ENCODE measurements at places on chromosomes 12 and 14.

DNA sequence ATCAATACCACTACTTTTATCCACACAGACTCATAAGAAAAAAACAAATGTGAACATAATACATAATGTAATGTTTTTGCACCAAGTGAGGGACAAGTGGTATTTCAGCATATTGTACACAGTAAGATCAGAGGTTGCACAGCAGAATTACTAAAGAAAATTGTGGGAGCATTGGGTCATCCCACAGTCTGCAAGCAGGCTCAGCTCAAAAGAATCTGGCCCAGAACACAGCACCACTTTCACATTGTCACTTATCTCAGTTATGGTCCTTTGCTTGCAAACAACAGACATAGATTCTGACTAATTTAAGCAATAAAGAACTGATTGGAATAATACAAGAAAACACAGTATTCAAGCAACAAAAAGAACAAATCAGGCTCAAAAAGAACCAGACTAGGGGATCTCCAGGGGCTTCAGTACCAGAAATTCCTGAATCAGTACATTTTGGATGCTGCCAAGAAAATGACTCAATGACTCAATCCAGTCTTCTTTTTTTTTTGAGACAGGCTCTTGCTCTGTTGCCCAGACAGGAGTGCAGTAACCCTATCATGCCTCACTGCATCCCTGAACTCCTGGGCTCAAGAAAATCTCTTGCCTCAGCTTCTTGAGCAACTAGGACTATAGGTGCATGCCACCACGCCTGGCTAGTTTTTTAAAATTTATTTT, 42.9 kb upstream of the EEA1 start:
- DNase-seq = no peak

DNA sequence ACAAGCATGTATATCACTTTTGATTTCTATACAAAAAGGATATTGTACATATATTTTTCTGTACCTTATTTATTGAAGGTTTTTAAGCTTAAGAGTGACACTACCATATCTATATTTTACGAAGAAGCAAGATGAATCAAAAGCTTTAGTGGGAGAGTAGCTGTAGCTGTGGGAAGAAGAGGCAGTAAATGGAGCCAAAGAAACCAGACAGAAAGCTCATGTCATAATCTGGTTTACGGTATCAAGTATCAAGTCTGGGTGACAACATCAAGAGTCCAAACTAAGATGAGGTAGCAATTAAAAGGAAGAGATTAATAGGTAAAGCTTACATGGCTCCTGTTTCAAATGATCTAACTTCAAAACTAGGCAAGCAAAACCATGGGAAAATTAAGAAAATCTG, 54.8 kb downstream of the CEP83 start:
- no peak for DNase-seq

DNA sequence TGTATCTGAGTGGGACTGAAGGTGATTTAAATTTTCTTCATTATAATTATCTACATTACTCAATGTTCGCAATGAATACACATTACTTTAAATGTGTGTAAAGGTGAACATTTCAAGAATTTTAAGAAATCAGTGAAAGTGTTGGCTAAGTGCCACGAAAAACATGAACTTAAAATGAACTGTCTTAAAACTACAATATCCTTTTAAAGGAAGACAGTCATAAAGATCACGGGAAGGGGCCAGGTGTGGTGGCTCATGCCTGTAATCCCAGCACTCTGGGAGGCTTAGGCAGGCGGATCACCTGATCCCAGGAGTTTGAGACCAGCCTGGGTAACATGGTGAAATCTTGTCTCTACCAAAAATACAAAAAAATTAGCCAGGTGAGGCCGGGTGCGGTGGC, 11.2 kb downstream of the MOK start:
- no peak for DNase-seq

GRCh38 chr14:104078031-104078455, 7.5 kb upstream of the ASPG start:
- DNase-seq = peak; percentile 46

GRCh38 chr12:107320929-107321631, 227.7 kb upstream of the CRY1 start:
- peak; percentile 9 for DNase-seq

GRCh38 chr12:58917699-58918468, 2.4 kb downstream of the LRIG3 start:
- no peak for DNase-seq

DNA sequence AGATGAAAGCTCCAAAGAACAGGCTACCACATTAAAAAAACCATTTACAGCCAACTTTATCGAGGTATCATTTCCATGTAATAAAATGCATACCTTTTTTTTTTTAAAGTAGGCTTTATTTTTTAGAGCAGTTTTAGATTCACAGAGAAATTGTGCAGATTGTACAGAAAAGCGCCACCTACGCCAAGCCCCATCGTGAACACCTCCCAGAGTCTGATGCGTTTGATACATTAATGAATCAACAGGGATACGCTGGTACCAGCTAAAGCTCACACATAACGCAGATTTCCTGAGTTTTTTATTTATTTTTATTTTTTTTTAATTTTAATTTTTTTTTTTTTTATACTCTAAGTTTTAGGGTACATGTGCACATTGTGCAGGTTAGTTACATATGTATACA, 129.9 kb downstream of the KIF26A start:
- no peak for DNase-seq

GRCh38 chr14:32478050-32478449, 149.0 kb downstream of the AKAP6 start:
- DNase-seq = no peak

GRCh38 chr14:66696326-66696725, 188.4 kb downstream of the GPHN start:
- no peak for DNase-seq

GRCh38 chr12:120618954-120619615, 21.3 kb upstream of the CABP1 start:
- DNase-seq = no peak

- DNase-seq = no peak
Measured at GRCh38 chr12:76866726-76867125, 12.1 kb downstream of the CSRP2 start.

DNA sequence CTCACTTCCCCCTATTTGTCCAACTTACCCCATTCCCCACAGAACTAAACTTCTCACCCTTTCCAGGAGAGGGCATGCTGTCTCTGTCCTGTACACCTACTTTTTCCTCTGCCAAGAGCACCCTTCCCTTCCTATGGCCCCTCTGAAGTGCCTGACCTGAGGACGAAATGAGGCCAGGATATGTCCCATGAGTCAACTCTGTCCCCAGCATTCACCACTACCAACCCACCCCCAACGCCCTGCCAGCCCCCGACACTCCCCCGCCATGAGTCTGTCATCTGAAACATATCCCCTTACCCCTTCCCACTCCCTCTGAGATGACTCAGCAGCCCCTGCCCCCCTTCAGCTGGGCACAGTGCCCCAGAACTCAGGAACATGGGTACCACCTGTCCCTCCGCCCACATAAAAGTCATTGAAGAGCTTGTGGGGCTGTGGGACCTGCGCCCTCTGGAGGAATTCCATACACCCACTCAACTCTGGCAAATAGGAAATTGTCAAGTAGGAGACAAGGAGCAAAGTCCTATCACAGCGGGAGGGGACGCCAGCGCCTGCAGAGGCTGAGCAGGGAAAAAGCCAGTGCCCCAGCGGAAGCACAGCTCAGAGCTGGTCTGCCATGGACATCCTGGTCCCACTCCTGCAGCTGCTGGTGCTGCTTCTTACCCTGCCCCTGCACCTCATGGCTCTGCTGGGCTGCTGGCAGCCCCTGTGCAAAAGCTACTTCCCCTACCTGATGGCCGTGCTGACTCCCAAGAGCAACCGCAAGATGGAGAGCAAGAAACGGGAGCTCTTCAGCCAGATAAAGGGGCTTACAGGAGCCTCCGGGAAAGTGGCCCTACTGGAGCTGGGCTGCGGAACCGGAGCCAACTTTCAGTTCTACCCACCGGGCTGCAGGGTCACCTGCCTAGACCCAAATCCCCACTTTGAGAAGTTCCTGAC, 26.3 kb downstream of the ITGA7 start:
- no peak for DNase-seq

DNA sequence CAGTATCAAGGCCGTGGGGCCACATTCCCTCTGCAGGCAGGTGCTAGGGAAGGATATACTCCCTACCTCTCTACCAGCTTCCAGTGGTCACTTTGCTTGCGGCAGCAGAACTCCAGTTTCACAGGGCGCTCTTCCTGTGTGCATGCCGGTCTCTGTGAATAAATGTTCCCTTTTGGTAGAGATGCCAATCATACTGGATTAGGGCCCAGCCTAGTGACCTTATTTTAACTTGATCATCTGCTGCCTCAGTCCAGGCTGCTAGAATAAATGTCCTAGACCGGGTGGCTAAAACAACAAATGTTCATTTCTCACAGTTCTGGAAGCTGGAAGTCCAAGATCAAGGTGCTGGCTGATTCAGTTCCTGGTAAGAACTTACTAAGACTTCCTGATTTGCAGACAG, 198.8 kb upstream of the TMEM132C start:
- DNase-seq = no peak

DNA sequence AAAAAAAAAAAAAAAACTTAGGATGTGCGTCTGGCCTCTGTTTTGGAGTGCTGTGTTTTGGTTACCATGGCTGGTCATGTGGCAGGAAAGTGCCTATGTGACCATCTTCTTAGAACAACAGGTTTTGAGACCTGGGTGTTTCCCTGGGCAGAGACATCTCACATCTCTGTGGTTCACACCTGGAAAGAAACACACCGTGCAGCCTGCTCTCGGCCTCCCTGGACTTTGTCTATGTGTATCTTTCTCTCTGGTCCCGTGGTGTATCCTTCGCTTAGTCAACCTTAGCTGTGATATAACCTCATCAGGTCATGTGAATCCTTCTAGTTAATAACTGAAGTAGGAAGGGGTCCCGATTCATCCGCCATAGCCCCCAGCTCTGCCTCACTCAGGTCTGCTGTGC, 22.6 kb downstream of the ACADS start:
- DNase-seq = no peak

- peak; percentile 86 for DNase-seq
Measured at GRCh38 chr14:61090432-61091216, 109.6 kb downstream of the SLC38A6 start.

DNA sequence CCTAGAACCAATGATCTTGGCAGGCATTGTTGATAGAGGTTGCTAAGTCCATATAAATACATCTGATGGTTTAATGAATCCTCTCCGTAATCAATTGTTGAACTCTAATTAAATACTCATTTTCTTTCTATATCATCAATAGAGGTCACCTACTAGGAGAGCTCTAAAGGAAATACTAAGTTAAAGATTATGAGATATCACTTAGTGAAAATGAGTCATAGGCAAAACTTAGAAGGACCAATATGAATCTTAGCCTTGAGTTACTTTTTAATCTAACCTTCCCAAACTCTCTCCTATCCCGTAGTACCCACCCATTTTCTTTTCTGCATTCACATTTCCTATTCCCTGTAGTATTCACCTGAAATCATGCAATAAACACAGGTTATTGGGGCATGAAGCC, 50.2 kb downstream of the MBIP start:
- DNase-seq = no peak

GRCh38 chr12:106919910-106920544, 35.7 kb upstream of the TMEM263 start:
- DNase-seq = peak; percentile 14

GRCh38 chr14:89451229-89451628, 34.2 kb upstream of the FOXN3 start:
- no peak for DNase-seq

GRCh38 chr12:80235944-80236343, 136.6 kb downstream of the OTOGL start:
- DNase-seq = no peak

DNA sequence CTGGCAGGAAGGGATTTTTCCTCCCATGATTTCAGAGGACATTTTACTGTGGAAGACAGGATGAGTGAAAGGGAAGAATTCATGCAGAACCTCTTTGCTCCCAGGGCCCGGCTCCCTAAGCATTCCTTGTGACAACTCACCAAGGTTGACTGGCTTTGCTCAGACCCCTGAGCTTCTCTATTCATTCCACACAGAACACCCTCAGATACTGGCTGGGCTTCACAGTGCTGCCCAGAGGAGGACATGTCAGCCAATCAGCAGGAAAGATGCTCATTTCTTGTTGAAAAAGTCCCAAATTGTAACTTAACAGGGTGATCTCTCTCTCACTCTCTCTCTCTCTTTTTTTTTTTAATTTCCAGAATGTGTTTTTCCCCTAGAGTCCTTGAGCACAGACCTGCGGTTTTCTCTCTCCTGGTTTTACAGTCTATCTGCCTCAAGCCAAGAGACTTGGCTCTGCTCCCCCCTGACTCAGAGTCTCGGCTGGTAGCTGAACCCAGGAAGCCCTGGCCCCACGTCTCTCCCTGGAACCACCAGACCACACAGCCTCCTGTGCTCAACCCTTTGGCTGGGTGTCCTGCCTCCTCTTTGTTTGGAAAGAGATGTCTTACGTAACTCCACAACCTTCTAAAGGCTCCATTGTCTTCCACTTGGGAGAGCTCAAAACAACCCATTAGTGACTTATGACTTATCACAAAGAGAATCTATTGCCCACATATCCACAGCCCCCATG, 43.9 kb downstream of the SSPN start:
- DNase-seq = no peak

GRCh38 chr12:71484272-71484905, 44.8 kb downstream of the LGR5 start:
- DNase-seq = no peak

- DNase-seq = no peak
Measured at GRCh38 chr12:82182601-82183190, 175.5 kb downstream of the CCDC59 start.

GRCh38 chr12:56898938-56899337, 35.3 kb downstream of the SDR9C7 start:
- DNase-seq = no peak

GRCh38 chr14:82704218-82704617, 1170.6 kb upstream of the SEL1L start:
- no peak for DNase-seq

GRCh38 chr12:51127050-51127729, 43.8 kb upstream of the CSRNP2 start:
- DNase-seq = no peak

DNA sequence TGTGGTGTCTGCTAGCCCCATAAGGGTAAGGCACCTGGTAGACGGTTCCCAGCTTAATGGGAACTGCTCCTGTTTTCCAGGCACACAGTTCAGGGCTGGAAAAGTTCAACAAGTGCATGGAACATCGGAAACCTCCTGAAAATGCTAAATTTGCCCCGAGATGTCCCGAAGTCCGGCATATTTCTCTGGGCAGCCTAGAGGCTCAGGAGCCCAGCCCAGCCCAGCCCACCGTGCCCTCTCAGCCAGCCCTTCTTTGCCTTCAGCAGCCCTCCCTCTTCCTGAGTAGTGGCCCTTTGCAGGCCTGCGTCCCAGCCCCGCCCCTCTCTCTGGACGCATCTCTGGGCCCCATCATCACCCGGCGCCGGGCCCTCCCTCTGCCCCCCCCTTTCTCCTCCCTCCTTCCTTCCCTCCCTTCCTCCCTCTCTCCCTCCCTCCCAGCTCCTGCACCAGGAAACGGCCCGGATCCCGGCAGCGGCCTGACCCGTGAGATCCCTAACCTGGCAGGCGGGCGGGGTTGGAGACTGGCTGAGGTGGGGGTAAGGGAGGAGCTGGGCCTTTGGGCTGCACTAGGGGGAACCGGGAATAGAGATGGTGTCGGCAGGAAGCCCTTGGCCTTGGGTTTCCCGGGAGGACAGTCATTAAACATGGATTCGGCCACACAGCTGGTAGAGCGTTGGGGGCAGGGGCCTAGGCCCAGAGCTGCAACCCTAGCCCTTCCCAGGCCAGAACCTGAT, at the start of gene BCL2L2:
Gene BCL2L2, plus strand, starts transcription at position 422 of the 734 bp plus-strand sequence. CDS start 935 bp downstream, outside the sequence.
- peak; percentile 100 for DNase-seq
